ENCODE measurements at places on chromosomes 3 and 15. TPM values are rescaled to one million over a fixed set of nuclear protein-coding genes. Genes with fewer than 3 reads are reported as not detected.

The PDZRN3 gene
- 46.4 TPM for total RNA-seq

The SCAMP2 gene
- total RNA-seq: 29.3 TPM

The OXTR gene
- total RNA-seq: 2.8 TPM

The PEX5L gene
- 220 TPM for total RNA-seq

The TRPC1 gene
- total RNA-seq: 32.4 TPM

The DUOXA2 gene
- total RNA-seq: not detected

The CCR3 gene
- total RNA-seq: not detected

The HACD3 gene
- 119 TPM for total RNA-seq

The PIGZ gene
- 20.9 TPM for total RNA-seq

The CHRFAM7A gene
- 1.7 TPM for total RNA-seq

The ARGFX gene
- total RNA-seq: not detected

The KLHL6 gene
- 3.2 TPM for total RNA-seq

The ARIH1 gene
- 168 TPM for total RNA-seq

The TNFSF10 gene
- 3.6 TPM for total RNA-seq

The PLA2G4D gene
- total RNA-seq: 0.26 TPM

The LMAN1L gene
- total RNA-seq: not detected

The CPLX3 gene
- total RNA-seq: 3.3 TPM

The PCSK6 gene
- total RNA-seq: 42.6 TPM

The CNTN4 gene
- total RNA-seq: 62.1 TPM

The CADPS gene
- 308 TPM for total RNA-seq

The GRAMD2A gene
- total RNA-seq: 3.4 TPM

The CGGBP1 gene
- 67.9 TPM for total RNA-seq

The GOLGA8Q gene
- 3.0 TPM for total RNA-seq

The REC114 gene
- total RNA-seq: not detected

The VIPR1 gene
- total RNA-seq: 48.3 TPM

The LRRC58 gene
- 22.8 TPM for total RNA-seq

The CFAP100 gene
- total RNA-seq: 1.7 TPM

The RETNLB gene
- total RNA-seq: not detected

The PCLAF gene
- 0.89 TPM for total RNA-seq

Measured in dorsolateral prefrontal cortex (tissue), 122 donors.